ENCODE measurements at places on chromosomes 4 and X.

DNA sequence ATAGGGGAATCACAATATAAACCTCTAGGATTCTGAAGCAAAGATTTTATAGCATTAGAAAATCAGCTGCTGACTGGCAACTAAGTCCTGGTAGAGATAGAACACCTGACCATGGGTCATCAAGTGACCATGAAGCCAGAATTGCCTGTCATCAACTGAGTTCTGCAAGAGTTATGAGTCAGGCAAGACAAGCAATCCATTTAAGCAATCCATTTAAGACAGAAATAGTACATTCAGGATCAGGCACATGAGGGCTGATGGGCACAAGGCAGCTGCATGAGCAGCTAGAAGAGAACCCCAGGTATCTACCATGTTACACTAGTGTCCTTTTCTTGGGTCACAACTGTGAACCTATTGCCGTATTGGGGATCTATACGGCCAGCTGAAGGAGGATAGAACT is 98.9 kb downstream of the SPRY1 start:
- no peak for DNase-seq

- no peak for DNase-seq
These were observed 107.0 kb downstream of the OR13H1 start for GRCh38 chrX:131650637-131651410.

DNA sequence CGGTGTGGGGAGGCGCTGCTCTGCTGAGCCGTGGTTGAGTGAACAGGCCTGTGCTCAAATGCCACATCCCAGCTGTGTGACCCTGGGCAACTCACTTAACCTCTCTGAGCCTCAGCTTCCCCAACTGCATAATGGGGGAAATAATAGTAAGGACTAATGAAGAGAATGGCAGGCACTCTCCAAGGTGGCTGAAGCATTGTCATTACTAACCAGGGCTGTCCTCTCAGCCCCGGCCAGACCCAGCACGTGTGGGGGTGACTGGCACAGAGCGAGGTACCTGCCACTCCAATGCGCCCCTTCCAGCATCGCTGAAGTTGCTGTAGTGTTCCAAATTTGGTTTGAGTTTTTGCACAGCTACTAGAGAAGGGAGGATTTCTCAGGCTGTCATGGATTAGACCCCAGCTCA is 80.0 kb downstream of the ABLIM2 start:
- DNase-seq = no peak

DNA sequence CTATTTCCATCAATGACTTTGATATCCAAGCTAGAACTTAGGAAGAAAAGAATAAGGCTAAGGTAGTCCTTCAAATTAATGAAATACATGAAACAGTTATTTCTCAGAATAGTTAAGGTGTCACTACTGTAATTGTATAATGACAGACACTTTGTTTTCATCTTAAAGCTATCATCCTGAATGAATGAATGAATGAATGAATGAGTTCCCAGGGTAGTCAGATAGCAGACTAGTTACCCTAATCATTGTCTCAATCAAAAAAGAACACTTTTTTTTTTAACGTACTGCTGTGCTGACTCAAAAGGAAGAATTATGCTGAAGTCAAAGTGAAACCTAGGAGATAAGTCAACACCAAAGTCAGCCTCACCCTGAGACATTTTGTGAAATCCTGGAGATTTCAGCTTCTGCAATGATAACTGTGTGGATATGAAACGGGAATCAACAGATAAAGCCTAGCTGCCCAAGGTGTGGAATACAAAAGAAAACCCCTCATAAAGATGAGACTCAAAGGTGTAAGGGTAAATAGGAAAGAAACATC is 68.3 kb upstream of the CNKSR2 start:
- no peak for DNase-seq

DNA sequence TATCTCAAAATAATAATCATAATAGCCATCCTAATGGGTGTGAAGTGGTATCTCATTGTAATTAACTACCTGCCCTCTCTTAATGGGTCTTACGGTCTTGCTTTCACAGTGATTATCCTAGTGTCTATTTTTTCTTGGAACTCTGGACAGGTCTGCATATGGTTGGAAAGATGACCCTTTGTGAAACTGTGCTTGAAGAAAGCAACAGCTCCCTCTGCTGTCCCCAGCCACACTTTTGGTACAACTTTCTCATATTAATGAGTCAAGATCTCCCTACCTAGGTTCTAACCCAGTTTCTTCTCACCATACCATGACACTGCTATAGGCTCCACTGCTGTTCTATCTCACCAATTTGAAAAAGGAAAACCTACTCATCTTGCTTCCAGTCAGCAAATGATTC is 2.4 kb downstream of the TFDP3 start:
- no peak for DNase-seq

- no peak for DNase-seq
These were observed 23.5 kb downstream of the CXCL8 start for GRCh38 chr4:73763877-73764276.

DNA sequence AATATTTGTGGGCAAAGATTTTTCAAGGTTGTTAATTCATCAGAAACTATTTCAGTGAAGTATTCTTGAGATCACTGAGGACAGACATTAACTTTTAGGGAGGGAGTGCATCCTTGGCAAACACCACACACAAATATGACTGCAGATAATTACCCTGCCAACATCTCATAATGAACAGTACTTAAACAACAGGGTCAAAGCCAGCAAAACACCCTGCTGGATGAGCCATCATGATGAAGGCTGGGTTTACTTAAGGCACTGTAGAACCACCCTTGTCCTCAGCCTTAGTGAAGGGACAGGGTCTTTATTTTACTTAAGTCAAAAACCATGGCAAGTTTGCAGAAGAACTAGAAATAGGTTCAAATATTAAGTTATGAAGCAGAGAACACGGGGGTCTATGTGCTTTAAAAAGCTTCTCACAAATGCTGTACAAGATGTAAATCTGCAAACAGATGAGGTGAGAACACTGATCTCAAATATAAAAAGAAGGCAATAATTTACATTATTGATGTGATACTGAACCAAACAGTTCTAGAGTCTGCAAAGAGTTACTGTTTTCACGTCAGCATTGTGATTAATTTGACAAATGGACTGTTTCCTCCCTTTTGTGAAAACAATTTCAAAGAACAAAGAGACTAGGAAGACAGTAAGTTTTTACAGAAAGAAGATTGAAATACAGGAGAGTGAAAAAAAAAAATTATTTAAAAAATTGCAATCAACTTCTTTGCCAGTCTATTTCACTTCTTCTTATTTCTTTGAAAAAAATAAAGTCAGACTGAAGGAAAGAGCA is 28.2 kb downstream of the TAPT1 start:
- no peak for DNase-seq

DNA sequence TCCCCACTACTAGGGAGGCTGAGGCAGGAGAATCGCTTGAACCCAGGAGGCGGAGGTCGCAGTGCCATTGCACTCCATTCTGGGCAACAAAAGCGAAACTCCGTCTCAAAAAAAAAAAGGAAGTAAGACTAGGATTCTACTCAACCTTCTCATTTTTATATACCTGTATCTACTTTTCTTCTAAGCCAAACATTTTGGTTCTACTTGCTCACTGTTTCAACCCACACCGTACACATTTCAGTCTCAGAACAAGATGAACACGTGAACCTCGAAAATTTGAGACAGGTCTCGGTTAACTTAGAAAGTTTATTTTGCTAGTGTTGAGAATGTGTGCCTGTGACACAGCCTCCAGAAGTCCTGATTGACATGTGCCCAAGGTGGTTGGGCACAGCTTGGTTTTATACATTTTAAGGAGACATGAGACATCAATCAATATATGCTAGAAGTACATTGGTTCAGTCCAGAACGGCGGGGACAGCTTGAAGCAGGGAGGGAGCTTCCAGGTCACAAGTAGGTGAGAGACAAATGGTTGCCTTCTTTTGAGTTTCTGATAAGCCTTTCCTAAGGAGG is 3.7 kb downstream of the ADD1 start:
- no peak for DNase-seq

GRCh38 chrX:65706041-65706828 is 38.8 kb downstream of the MSN start:
- DNase-seq = no peak

- DNase-seq = no peak
These were observed 12.9 kb downstream of the DCTD start for GRCh38 chr4:182904211-182904761.

- no peak for DNase-seq
These were observed 27.4 kb downstream of the HMGN5 start for GRCh38 chrX:81174286-81174685.

DNA sequence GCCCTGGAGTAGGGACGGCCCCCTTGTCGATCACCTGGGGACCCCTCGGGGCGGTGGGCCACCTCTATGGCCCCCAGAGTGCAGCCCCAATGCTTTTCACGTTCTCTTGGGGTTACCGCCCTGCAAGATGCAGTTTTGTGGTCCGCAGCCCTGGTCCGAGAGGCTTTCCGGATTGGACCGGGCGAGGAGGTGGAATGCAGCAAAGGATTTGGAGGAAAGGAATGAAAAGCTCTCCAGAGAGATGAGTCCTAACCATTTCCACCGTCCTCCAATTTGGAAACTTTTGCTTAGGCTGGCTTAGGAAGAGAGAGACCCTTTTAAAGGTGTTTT is 601 bp downstream of the SLC25A43 start:
- peak; percentile 22 for DNase-seq

- no peak for DNase-seq
These were observed 294.6 kb upstream of the NRK start for GRCh38 chrX:105527759-105528158.

- DNase-seq = no peak
These were observed 12.7 kb downstream of the SPRY1 start for GRCh38 chr4:123409334-123409733.

GRCh38 chr4:80072228-80072743 is 743 bp downstream of the ANTXR2 start:
- DNase-seq = no peak

- DNase-seq = no peak
These were observed 244.7 kb downstream of the PALLD start for GRCh38 chr4:168741281-168742173.

- no peak for DNase-seq
These were observed 40.3 kb upstream of the NKRF start for GRCh38 chrX:119646515-119646914.

- no peak for DNase-seq
These were observed 105.3 kb upstream of the MBNL3 start for GRCh38 chrX:132594129-132594528.

DNA sequence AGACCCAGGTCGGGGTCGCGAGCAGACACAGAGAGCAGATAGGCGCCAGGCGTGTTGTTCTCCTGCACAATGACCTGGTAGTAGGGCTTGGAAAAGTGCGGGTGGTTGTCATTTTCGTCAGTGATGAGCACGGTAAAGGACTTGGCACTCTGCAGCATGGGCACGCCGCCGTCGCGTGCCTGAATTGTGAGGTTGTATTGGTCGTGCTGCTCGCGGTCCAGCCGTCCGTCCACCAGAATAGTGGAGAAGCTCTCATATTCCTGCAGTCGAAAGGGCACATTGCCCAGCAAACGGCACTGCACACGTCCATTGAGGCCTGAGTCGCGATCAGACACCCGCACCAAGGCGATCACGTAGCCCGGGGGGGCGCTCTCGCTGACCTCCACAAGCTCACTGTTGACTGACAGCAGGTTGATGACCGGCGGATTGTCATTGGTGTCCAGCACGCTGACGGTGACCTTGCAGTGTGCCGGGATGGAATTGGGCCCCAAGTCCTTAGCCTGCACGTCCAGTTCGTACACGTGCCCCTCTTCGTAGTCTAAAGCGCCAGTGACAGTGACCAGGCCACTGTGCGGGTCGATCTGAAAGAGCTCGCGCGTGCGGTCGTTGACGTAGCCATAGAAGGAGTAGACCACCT is 2.8 kb downstream of the PCDH19 start:
- no peak for DNase-seq

DNA sequence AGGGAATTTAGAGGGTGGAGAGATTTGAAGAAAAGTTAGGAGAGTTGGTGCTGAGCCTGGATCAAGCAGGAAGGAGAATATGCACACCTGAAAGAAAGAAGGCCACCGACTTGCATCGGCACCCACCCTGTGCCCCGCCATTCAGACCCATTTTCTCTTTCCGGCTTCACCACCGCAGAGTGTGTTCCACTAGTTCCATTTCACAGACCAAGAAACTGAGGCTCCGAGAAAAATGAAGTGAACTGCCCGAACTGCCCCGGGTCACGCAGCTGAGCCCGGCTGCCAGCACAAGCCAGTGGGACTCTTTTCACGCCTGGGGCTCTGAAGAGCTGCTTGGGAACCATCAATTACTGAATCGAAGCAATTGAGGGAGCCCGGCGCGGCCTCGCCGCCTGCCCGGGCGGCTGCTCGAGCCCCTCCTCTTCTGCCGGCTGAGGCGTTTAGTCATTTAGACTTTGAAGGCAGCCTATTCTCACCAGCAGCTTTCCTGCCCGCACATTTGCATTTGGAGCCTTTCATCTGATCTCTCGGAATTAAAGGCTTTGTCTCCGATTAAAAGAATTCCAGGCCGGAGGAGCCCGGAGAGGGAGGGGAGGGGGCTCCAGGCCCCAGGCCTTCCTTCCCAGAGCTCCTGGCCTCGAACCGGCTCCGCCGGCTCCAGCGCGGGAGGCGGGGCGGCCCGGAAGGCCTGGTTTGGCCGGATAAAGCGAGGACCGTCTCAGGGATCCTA is 140.2 kb upstream of the PJA1 start:
- DNase-seq = no peak

GRCh38 chrX:18065956-18066355 is 154.7 kb downstream of the BEND2 start:
- DNase-seq = no peak

- DNase-seq = no peak
These were observed 192.3 kb downstream of the GPAT3 start for GRCh38 chr4:83728191-83728590.

DNA sequence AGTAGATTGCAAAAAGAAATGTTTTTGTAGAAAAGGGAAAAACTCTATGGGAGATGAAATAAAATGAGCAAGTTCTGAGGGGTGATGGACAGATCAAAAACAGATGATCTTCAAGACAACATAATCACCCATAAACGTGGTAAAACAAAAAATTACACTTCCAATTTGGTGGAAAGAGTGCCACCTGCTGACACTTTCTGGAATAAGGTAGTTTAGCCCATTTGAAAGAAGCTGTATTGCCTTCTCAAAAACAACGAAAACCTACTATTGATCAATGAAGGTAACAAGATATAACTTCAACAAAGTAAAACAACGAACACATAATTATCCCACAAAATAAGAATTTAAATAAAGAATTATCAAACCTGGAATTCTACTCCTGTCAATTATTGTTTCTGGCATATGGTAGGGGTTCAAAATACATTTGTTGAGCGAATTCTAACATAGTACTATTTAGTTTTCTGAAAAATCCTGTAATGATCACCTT is 2.5 kb downstream of the COQ2 start:
- DNase-seq = no peak
